Anterior cingulate cortex (tissue), 58 donors: ENCODE measurements at places on chromosomes 3 and 15.

DNA sequence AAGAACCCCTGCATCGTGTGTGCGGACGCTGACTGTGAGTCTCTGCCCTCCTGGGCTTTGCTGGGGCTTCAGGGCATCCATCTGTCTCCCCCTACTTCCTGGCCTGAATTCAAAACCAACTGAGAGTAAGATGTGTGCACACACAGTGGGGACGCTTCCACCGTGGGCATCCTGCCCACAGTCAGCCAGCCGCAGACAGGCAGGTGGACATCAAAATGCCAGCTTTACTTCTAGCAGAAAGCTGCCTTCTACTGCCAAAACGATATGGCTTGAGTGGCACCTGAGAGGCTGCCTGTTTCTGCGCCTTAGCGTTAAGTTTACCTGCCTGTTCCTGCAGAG, 18.5 kb downstream of the ALDH1A3 start:
- no peak for DNase-seq

DNA sequence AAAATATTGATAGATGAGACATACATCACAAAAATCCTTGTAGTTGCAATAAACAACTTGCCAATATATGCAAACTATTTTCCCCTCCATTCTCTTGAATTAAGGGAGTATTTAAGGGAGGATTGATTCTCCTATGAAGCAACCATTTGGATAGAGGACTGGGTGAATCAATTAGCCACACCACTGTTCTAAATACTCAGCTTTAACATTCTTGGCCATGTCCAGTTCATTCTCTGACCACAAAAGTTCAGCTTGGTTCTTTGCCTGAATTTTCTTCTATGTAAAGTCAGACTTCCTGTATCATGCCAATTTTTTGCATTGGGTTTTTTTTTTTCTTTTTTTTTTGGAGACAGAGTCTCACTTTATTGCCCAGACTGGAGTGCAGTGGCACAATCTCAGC, 15.8 kb upstream of the SEC11A start:
- DNase-seq, result no peak

GRCh38 chr3:63980830-63981498, 42.3 kb downstream of the PSMD6 start:
- DNase-seq, result no peak

GRCh38 chr15:52254391-52254790, 41.2 kb downstream of the MYO5C start:
- no peak for DNase-seq

- no peak for DNase-seq
These were observed 843 bp upstream of the CD47 start for GRCh38 chr3:108091498-108092250.

GRCh38 chr3:139005356-139005993, 593 bp downstream of the PRR23A start:
- no peak for DNase-seq

GRCh38 chr3:52685709-52686691, at the start of the genes GNL3 and PBRM1:
GNL3 (plus strand) TSS chr3:52686032; CDS start chr3:52686093, 61 bp downstream.
PBRM1 (minus strand) TSS chr3:52685913.
- DNase-seq, result peak; percentile 92
